Stimulated activated CD4-positive, alpha-beta T cell treated with anti-CD3 and anti-CD28 coated beads, Interleukin-15, amount 100 ng/mL, for 1 hour (primary cell): ENCODE measurements at places on chromosomes 6 and 20.

GRCh38 chr20:13659288-13659687 lies 20.6 kb upstream of the TASP1 start:
- DNase-seq: no peak

- no peak for DNase-seq
These were observed 62.0 kb upstream of the HFE start for GRCh38 chr6:26025047-26025893.

DNA sequence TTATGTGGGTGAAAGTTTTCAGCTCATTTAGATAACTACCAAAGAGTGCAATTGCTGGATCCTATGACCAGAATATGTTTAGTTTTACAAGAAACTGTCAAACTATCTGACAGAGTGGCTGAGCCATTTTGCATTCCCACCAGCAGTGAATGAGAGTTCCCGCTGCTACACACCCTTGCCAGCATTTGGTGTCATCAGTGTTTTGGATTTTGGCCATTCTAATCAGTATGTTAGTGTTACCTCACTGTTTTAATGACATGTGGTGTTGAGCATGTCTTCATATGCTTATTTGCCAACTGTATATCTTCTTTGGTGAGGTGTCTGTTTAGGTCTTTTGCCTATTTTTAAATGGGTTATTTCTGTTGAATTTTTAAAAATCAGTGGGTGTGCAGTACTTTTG lies 120.9 kb downstream of the CFAP61 start:
- DNase-seq: no peak

GRCh38 chr6:34600101-34600500 lies 44.0 kb upstream of the SPDEF start:
- DNase-seq: no peak

DNA sequence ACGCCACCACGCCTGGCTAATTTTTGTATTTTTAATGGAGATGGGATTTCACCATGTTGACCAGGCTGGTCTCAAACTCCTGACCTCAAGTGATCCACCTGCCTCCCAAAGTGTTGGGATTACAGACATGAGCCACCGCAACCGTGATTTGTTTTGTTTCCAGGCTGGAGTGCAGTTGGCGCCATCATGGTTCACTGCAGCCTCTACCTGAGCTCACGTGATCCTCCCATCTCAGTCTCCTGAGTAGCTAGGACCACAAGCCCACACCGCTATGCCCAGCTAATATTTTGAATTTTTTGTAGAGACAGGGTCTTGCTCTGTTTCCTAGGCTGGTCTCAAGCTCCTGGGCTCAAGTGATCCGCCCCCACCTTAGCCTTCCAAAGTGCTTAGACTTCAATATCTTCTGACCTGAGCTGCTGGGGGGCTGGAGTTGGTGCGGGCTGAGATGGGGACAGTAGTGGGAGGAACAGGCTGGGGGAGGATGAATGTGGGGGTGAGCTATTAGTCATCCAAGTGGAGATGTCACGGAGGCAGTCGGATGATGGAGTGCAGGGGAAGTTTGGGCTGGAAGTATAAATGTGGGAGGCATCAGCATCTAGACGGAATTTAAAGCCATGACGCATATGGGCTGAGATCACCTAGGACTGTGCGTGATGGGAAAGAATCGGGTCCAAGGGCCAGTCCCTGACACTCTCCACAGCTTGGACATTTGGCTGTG lies 23.1 kb upstream of the ZMYND8 start:
- DNase-seq: no peak

DNA sequence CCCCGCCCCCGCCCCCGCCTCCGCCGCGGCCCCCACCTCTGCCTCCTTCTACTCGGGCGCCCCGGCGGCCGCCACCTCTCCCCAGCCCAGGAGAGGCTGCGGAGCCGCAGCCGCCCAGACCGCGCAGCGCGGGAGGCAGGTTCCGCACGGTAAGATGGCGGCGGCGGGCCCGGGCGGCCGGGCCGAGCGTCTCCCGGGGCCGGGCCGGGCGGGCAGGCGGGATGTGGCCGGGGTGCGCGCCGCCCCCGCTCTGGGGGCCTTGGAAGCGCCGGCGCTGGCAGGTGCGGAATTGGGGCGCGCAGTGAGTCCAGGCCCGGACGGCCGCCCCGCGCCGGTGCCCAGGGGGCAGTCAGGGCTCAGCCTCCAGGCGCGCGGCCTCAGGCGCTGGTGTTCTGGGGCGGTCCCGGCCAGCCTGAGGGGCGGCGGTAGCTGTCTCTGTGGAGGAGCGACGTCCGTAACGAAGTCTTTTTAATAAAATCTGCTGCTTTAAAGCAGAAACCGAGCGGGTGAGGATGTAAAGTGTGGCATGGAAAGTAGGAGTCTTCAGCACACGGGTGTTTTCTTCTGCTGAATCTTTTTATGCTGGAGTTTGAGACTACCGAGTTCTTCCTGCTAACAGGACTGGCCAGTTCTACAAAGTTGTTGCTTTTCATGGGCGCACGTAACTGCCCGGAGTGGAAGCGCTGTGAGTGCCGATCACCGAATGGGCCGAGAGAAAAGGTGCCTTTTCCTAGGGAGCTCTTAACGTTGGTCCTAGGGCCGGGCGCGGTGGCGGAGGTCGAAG lies at the start of gene GID8:
TSS of gene GID8 (plus strand) at position 43 of the 784 bp plus-strand sequence. CDS start 3,356 bp downstream, outside the sequence.
- DNase-seq: no peak

- DNase-seq: no peak
These were observed 421.6 kb downstream of the BCKDHB start for GRCh38 chr6:80528115-80528514.

DNA sequence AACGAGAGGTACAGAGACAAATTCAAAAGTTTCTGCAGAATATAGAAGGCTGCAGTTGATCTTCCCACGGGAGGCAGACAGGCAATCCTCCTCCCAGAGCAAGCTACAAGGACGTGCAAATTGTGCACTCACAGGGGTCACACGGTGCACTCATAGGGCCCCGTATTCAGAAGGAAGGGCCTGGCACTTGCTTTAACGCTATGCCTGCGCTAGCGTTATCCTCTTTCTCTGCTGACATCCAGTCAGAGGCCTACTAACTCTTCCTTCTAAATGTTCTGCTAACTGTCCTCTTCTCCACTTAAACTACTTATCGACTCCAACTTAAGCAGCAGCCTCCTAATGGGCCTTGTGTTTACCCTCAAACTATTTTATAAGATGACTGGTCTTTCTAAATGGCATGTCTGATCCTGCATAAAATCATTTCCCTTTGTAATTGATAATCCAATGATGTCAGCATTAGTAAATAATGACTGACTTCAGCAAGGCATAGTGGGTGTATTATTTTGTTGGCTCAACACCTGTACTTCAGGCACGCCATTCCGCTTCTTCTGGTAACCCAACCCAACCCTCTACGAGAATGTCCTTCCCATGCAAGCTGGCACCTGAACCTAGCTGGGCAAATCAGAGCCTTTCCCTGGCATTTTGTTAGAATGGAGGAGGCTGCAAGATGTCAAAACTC lies 2.2 kb downstream of the IFNGR1 start:
- no peak for DNase-seq

- DNase-seq: no peak
These were observed 75.5 kb downstream of the DOK5 start for GRCh38 chr20:54550776-54551396.

DNA sequence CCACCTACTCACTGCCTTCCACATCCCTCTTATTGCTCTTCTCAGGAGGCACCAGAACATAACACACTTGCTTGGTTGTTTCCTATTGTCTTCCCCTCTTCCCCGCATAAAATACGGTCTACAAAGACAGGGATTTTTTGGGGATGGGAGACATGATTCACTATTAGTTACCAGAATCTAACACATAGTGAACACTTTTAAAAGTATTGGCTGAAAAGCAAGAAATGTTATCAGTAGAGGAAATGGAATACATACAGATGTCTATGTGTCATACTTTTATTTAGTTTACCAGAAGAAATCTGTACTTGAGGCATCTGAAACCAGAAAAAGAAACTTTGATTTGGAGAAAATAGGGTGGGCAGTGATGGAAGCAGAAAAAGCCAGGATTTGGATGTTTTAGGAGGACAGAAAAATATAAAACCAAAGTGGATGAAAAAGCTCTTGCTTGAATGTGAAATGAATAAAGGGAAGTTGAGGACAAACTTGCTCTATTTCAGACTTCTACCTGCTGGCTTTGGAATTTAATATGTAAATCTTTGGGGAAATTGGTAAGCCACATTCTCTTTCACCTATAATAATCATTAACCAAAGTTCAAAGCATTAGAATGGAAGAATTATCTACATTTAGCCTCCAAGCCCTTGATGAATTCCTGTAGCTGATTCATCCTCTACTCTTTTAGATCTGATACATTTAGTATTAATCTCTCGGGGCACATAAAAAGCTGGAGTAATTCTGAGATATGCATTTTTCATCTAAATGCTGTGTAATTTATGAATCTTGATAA lies 82.6 kb downstream of the DOK5 start:
- DNase-seq: no peak

GRCh38 chr20:35615667-35616464 lies at the start of gene SPAG4:
TSS of gene SPAG4 (plus strand) at chr20:35615829. CDS start at chr20:35616004, 175 bp downstream.
- peak; percentile 100 for DNase-seq

DNA sequence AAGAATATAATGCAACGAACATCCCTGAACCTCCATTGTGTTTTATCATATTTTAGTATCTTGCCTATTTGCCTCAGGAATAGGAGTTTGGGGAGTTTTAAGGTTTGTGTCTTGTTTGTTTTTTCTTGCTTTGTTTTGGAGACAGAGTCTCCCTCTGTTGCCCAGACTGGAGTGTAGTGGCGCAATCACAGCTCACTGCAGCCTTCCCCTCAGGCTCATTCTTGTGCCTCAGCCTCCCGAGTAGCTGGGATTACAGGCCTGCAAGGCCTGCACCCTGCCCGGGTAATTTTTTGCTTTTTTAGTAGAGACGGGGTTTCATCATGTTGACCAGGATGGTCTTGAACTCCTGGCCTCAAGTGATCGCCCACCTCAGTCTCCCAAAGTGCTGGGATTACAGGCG lies 63.3 kb upstream of the CARMIL1 start:
- no peak for DNase-seq

GRCh38 chr6:169163411-169163901 lies 90.2 kb downstream of the THBS2 start:
- DNase-seq: no peak

DNA sequence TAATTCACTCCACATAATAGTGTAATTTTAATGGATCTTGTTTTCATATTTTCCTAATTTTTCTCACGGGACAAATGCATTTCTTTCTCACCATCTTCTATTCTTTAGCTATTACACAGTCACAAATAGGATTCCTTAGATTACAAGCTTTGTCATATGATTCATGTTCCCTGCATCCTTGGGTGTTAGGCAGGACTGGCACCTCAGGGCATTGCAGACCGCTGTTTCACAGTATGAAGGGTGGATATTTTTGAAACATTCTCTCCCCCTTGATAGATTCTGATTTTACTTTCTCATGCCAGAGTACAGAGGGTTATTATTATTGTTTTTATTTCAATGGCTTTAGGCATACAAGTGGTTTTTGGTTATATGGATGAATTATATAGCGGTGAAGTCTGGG lies 602.5 kb downstream of the PHF3 start:
- no peak for DNase-seq
